Stimulated activated CD8-positive, alpha-beta memory T cell treated with anti-CD3 and anti-CD28 coated beads, Interleukin-4, amount 100 ng/mL, for 24 hours (primary cell): ENCODE measurements at places on chromosomes 6 and 20.

DNA sequence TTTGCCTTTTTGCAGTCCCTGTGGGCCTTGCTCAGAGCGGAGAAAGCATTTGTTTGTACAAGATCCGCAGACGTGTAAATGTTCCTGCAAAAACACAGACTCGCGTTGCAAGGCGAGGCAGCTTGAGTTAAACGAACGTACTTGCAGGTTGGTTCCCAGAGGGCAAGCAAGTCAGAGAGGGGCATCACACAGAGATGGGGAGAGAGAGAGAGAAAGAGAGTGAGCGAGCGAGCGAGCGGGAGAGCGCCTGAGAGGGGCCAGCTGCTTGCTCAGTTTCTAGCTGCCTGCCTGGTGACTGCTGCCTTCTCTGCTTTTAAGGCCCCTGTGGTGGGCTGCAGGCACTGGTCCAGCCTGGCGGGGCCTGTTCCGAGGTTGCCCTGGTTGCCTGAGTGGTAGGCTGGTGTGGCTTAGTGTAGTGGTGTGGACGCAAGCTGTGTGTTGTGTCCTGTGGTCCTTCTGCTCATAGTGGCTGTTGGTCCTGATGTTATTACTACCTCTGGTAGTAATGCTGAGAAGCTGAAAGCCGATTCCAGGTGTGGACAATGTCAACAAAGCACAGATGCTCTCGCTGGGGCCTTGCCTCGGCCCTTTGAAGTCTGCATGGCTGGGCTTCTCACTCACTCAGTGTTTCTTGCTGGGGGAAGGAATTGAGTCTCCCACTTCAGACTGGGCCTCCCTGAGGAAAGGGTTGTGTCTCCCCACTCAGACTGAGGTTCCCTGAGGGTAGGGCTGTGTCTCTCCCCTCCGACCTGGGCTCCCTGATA is 12.1 kb downstream of the VEGFA start:
- DNase-seq: no peak

DNA sequence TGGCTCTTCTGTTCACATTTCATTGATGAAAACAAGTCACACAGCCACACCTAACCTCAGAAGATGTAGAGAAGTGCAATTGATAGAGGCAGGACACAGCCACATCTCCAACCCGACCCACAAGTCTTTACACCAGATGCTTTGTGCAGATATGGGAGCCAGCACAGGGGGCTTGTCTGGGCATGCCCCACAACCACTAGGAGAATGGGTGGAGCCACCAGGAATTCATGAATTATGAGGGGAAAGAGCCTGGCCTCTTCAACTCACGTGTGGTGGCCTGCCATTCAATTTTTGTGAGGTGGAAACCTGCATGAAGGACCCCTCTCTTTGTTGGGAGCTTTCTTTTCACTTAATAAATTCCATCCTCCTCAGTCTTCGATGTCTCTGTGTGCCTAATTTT is 79.1 kb downstream of the OGFRL1 start:
- no peak for DNase-seq

- no peak for DNase-seq
Measured at GRCh38 chr20:59985864-59986263, 27.6 kb downstream of the CDH26 start.

GRCh38 chr20:15544742-15545141 is 1028.5 kb downstream of the KIF16B start:
- DNase-seq: no peak

- DNase-seq: no peak
Measured at GRCh38 chr6:86961455-86962200, 24.3 kb downstream of the HTR1E start.

DNA sequence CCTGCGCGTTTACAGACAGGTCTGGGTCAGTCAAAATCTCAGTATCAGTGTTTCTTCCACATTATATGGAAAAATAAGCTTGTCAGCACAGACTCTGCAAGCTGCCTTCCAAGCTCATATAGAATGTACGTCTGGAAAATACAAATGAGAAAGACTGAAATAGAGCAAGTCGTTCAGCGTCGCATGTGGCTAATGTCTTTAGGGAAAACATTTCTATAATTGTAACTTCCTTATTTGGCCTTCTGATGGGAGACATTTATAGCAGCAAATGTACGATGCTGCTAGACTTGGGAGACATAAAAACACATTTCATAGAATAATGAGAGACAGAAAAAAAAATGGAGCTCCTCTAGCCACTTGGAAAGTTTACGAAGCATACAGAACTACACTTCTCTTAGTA is 122.2 kb downstream of the KIF16B start:
- no peak for DNase-seq

- DNase-seq: no peak
Measured at GRCh38 chr6:96811670-96812069, 25.6 kb downstream of the GPR63 start.

DNA sequence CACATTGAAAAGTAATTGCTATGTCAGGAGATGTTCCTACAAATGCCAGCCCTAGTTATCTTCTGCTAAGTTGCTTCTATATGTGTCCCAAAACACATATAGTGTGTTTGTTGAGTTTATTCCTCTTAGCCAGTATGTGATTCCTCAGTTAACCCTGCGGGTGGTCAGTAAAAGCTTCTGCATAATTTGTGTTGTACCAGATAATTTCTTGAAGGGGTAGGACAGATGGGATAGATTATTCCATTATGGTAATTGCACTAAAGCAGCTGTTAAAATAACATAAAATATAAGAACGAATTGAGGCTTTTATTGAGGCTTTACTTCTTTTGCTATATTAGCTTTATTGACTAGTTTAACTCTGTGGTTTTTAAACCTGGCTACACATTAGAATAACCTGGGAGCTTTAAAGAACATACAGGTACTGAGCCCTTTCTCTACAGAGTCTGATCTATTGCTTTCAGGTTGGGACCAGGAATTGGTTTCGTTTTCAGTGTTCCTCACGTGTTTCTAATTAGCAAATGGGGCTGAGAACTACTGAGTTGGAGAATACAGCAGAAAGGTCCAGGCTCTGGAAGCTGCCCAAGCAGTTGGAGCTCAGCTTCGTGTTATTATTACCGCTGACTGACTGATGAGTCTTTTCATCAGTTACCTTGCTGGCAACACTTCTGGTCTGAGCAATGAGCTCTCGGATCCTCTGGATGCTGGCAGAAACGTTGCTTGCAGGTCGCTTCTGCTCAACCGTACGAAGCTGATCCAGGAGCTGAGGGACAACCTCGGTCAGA is 56.9 kb downstream of the FAM229B start:
- DNase-seq: no peak

- DNase-seq: no peak
Measured at GRCh38 chr6:20402092-20402341, 338 bp downstream of the E2F3 start.

DNA sequence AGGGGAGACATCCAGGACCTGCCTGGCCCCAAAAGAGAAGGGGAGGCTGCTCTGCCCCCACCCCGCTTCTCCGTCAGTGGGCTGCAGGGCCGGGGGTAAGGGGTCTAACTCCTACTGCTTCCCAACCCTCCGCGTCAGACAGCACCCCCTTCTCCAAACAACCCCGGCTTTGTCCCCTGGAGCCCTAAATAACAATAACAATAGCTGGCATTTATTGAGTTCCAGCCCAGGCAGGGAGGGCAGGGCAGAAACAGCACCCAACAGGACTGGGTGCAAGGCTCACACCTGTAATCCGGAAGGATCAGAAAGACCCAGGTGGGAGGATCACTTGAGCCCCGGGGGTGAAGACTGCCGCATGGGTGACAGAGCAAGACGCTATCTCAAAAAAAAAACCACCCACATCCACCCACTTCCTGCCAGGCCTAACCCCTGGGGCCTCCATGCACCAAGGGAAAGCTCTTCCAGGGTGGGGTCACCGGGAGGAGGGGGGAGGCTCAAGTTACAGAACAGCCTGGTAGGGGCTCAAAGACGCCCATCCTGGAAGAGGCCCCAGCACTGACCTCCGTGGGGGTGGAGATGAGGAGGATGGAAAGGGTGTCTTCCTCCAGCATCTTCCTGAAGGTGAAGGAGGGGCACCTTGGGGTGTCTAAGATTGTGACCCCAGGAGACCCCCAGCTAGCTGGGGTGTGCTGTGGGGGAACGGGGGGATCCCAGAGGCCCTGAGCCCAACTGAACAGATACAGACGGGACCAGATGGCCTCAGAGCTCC is 1.3 kb upstream of the FNDC11 start:
- no peak for DNase-seq

- no peak for DNase-seq
Measured at GRCh38 chr6:158762787-158763433, 56.3 kb downstream of the EZR start.

GRCh38 chr20:23596579-23597250 is 9.0 kb downstream of the CST9 start:
- DNase-seq: no peak

DNA sequence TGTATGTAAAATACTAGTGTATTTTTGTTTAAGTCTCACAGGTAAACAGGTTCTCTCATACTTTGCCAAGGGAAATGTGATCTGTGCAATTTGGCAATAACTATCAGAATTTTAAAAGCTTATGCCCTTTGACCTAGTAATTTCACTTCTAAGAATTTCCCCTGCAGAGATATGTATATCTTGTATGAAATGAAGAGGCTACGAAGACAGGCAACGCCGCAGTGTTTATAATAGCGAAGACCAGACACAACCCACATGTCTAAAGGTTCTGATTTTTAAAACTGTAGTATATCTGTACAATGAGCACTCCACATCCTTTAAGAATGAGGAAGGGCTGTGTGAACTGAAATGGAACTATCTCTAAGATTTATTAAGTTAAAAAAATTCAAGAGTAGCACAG is 7.5 kb downstream of the TRAF3IP2 start:
- no peak for DNase-seq

GRCh38 chr6:100175814-100176310 is 181.8 kb upstream of the MCHR2 start:
- no peak for DNase-seq

GRCh38 chr20:44966030-44966961 is at the start of gene STK4:
STK4 (plus strand) TSS chr20:44966512; CDS start chr20:44966569, 57 bp downstream.
- peak; percentile 92 for DNase-seq

DNA sequence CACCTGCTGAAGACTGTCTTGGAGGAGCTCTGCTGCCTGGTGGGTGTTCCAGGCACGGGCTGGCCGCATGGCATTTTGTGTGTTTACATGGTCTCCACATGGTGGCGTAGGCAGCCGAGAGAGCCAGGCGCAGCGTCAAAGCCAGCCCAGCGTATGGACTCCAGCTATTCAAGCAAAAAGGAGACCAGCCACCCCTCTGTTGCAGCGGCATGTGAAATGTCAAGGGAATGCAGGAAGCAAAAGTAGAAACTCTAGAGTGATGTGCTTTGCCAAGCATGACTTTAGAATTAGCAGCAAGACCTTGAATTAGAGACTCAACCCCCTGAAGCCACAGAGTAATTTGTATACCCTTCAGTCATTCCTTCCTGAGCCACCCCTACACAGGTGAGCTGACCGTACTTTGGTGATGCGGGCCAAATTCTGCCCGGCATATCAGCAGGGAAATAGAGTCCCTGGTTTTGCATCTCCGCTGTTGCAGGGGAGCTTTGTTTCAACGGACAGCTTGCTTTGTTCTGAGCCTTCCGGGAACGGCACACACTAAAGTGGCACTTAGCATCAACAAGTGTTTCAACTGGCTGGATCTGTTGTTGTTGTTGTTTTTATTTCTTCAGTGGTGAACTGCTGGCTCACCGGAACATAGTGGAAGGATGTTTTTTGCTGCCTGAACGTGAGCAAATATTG is 48.5 kb downstream of the FNDC1 start:
- no peak for DNase-seq

GRCh38 chr6:467671-468082 is 76.1 kb downstream of the IRF4 start:
- no peak for DNase-seq

GRCh38 chr20:43408848-43409576 is 48.7 kb upstream of the SRSF6 start:
- no peak for DNase-seq

- no peak for DNase-seq
Measured at GRCh38 chr6:89950446-89950845, 56.2 kb downstream of the GJA10 start.

- no peak for DNase-seq
Measured at GRCh38 chr6:77883851-77884250, 231.0 kb downstream of the MEI4 start.

- DNase-seq: no peak
Measured at GRCh38 chr6:134537146-134537555, 219.2 kb upstream of the SGK1 start.

DNA sequence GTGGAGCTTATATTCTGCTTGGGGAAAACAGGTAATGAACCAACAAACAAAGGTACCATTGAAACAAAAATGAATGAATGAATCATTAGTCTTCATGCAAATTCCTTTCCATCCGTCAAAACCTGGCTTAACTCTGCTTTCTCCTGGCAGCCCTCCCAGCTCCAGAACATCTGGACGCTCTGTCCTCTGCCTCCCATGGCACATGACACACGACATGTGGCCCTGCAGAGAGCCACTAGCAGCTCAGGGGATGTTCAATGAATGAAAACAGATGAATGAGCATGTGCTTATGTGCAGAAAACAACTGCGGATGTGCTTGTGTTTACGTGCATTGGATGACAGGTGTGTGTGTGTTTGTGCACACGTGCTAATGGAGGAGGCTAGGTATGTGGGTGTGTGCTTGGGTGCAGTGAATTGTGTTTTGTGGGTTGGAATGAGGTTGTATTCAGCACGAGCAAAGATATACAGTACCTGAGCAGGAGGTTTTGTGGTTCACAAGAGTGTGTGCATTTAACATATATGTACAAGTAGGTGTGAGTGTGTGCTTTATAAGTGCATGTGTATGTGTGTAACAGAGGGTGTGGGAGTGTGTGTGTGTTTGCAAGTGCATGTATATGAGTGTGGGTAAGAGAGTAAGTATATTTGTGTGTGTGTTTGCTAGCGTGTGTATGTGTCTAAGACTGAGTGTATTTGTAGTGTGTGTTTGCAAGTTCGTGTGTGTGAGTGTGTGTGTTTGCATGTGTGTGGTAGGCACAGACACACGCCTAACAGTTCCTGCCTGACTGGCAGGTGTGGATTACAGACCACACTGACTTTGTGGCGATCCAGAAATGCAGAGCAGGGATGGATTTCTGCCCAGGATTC is 374.1 kb upstream of the SULF2 start:
- no peak for DNase-seq

- DNase-seq: no peak
Measured at GRCh38 chr6:29681811-29682210, 859 bp upstream of the ZFP57 start.

DNA sequence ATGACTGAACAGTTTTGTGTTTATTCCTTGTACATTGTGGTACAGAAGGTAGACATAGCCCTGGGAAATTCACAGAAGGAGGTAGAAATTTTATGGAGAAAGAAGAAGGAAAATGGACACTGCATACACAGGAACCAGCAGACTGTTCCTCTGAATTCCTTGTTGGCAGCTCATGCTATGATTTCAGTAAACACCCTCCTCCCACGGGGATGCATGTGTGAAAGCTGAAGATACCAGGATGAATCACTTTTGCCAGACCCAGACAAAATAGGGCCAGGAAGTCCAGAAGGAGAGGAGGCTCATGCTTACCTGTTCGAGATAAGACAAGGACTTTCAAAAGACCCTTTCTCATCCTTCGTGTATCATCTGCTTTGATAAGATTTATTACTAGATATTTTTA is 110.3 kb upstream of the GGTLC1 start:
- no peak for DNase-seq
